ENCODE measurements at places on chromosomes 12 and 14.

DNA sequence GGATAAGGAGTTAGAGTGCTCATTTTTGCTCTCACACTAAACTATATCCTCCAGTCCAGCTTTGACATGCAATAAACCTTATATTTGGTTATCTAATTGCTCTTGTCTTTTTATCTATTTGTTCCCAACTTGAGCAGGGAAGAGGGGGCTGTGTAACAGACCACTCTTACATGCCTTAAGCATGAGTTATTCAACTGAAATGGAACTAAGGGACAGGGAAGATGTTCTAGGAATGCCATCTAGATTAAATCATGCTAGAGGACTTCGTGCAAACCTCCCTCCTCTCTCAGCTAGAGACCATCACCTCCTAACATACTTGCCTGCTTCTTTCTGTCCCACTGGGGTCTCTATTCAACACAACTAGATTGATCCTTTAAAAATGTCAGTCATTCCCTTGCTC lies 20.6 kb downstream of the SPX start:
- DNase-seq, result no peak

DNA sequence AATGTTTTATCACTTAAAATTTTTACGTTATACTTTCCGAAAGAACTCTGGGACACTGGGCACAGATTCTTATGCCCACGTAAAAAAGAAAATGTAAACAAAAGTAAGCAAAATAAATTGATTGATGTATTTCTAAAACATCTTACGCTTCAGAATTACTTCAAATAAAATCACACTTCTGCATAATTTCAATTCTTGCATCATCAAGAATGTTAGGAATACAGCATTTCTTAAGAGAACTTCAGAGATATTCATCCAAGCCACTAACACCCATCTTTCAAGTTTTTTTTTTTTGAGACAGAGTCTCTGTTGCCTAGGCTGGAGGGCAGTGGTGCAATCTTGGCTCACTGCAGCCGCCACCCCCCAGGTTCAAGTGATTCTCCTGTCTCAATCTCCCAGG lies 180.6 kb downstream of the MED13L start:
- no peak for DNase-seq

DNA sequence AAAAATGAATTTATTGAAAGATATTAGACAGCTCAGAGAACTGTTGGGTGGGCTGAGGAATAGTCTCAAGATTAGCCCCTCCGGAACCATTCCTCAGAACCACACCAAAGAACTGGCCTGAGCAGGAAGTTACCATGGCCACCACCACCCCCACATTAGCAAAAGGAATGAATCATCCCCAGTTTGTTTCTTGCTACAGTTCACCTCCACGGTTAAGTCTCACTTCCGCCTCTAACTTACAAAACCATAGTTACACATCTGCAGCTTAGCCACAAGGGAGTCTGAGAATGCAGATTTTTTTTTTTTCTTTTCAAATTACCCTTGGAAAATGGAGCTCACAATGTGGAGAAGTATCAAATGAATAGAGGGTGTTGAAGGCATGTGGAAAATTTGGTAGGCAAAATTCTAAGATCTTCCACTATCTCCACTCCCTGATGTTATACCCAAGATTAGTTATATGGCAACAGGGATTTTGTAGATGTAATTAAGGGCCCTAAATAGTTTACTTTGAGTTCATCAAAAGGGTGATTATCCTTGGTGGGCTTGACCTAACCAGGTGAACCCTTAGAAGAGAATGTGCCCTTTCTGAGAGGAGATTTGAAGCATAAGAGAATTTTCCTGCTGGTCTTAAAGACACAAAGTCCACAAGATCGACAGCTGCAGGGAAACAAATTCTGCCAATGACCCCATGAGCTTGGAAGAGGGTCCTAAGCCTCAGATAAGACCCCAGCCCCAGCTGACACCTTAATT lies 129.8 kb upstream of the KRR1 start:
- peak; percentile 68 for DNase-seq

- DNase-seq, result no peak
These were observed 9.2 kb downstream of the NKX2-1 start for GRCh38 chr14:36510874-36511273.

- no peak for DNase-seq
These were observed 518.0 kb upstream of the TBX3 start for GRCh38 chr12:115201966-115202365.

DNA sequence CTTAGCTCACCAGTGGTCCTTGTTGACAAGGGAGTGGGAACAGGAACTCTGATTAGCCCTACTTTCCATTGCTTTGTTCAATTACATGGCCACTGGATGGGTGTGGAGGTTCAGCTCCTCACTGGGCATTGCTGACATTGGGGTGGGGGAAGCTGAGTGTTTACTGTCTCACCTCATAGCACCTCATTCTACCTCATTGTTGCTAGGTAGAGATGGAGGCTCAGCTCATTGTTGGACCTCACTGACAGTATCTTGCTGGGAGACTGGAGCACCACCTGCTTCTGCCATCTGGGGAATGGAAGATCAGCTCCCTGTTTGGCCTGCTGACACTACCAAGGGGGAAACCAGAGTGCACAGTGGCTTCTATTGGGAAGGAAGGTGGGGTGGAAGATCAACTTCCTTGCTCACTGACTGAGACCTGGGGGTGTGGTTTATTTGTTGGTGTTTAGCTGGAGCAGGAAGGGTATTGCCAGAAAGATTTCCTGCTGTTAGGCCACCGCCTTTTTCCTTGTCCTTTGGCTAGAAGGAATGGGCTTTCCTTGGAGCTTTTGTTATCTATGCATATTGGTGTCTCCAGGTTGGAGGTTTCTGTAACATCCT lies 1.3 kb upstream of the OR4E2 start:
- DNase-seq, result no peak

- DNase-seq, result no peak
These were observed 17.6 kb upstream of the TRAF3 start for GRCh38 chr14:102759456-102760187.

- DNase-seq, result no peak
These were observed 205.1 kb upstream of the TBX3 start for GRCh38 chr12:114888928-114889584.

GRCh38 chr14:65156568-65157366 lies 54.5 kb upstream of the MAX start:
- peak; percentile 78 for DNase-seq

GRCh38 chr12:113413488-113413939 lies 8.7 kb upstream of the SDSL start:
- peak; percentile 84 for DNase-seq

GRCh38 chr12:82407481-82407880 lies 49.2 kb downstream of the METTL25 start:
- no peak for DNase-seq

DNA sequence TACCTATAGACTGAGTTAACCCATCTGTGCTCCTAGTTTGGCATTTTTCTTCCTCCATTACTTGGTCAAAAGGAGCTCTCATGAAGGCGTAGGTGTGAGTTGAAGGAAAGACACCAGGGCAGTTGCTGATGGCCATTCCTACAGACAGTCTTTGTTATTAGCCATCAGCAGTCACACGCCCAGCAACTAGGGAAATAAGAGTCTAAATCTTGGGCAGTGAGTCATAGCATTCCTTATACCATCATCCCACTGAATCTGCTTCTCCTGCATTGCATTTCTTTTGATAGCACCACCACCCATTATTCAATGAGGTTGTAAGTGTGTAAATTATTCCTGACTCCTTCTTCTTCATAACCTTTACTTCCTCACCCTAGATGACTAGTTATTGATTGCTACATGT lies 150.9 kb upstream of the IGF1 start:
- DNase-seq, result no peak

DNA sequence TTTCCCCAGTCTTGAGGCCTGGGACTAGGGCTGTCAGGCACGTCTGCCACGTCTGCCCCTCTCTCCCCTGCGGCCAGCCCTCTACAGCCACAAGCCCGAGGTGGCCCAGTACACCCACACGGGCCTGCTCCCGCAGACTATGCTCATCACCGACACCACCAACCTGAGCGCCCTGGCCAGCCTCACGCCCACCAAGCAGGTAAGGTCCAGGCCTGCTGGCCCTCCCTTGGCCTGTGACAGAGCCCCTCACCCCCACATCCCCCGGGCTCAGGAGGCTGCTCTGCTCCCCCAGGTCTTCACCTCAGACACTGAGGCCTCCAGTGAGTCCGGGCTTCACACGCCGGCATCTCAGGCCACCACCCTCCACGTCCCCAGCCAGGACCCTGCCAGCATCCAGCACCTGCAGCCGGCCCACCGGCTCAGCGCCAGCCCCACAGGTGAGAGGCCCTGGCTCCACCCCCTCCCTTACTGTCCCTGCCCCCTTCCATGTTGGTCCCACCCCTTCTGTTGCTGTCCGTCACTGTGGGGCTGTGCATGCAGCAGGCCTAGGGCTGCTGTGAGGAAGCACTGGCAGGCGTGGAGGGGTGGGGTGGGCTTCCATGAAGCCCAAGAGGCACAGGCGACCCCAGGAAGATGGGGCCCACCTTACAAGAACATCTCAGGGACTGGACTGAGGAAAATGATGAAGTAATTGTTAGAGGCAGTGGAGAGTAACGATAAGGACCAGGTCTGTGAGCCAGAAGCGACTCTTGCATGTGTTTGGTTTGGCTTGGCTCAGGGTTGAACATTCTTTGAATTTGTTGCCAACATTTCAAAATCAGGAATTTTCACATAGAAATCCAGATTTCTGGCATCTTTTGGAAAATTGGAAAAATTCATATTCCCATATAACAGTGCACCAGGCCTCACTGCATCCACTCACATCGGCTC lies 16.8 kb downstream of the C12orf43 start:
- DNase-seq, result no peak

DNA sequence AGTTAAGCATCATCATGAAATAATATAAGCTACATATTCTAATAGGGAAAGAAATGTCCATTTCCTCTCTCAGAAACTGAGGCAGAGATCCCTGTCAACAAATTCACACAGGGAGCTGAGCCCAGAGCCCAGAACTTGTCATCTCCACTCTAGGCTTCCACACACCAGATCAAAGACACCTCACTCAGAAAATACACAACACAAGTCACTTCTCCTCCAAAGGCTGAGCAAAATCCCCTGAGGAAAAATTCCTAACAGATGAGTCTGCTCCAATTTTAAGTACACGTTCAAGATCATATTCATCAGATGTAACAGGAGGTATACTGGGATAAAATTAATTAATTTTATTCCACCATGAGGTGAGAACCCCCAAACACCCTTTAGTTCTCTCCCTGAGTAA lies 227.3 kb downstream of the DPF3 start:
- DNase-seq, result no peak

GRCh38 chr14:75711105-75711795 lies 50.2 kb downstream of the TTLL5 start:
- peak; percentile 41 for DNase-seq

- DNase-seq, result no peak
These were observed 208.4 kb downstream of the PAWR start for GRCh38 chr12:79482323-79482722.

- no peak for DNase-seq
These were observed 135.9 kb downstream of the GPR65 start for GRCh38 chr14:88140874-88141273.

DNA sequence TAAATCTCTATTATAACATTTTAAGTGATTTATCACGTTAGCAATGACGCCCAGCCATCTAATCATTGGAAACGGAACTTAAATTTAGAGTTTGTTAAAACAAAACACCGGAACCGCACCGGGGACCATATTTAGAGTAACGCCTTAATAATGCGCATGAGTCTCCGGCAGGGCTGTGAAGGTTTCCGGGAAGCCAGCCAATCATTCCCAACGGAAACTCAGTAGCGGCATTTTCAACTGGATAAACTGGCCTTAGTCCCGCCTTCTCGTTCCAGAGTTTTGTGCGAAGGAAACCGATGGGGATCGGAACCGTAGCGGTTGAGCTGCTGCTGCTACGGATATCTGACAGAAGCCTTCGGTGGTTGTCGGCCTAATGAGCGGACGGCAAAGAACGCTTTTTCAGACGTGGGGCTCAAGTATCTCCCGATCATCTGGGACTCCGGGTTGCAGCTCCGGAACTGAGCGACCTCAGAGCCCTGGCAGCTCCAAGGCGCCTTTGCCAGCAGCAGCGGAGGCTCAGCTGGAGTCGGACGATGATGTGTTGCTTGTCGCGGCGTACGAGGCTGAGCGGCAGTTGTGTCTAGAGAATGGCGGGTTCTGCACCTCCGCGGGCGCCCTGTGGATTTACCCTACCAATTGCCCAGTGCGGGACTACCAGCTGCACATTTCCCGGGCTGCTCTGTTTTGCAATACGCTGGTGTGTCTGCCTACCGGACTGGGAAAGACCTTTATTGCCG lies at the start of gene FANCM:
FANCM (plus strand) TSS at position 272 of the 737 bp plus-strand sequence; CDS start at position 374, 102 bp downstream.
- DNase-seq, result peak; percentile 98

DNA sequence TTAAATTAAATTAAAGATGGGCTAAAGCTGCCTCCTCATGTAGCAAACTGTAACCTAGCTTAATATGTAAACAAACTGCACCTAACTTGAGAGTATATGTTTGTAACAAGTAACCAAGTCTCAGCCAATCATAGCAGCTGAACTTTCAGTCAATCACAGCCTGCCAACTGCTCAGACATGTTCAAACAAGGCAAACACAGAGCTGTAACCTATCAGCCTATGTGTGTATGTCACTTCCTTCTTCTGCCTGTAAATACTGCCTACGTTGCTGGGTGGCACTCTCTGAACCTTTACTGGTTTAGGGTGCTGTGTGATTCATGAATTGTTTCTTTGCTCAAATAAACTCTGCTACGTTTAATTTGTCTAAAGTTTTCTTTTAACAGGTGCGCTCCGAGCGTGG lies 2.9 kb downstream of the SERPINA6 start:
- DNase-seq, result no peak

DNA sequence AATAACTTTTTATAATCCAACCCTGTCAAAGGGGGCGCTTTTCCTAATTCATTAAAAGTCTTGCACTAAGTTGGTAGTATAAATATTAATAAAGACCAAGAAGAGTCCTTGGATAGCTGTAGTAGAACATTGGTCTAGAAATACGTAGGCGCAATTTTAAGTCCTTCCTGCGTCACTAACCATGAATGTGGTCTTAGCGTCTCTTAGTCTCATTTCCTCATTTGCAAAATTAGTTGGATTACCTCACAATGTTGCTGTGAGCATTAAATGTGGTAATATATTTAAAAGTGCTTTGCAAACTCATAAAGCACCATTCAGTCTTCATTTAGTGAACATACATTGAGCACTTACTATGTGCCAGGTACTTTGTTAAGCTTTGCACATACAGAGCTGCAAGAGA lies 149.7 kb downstream of the AEBP2 start:
- DNase-seq, result peak; percentile 35

DNA sequence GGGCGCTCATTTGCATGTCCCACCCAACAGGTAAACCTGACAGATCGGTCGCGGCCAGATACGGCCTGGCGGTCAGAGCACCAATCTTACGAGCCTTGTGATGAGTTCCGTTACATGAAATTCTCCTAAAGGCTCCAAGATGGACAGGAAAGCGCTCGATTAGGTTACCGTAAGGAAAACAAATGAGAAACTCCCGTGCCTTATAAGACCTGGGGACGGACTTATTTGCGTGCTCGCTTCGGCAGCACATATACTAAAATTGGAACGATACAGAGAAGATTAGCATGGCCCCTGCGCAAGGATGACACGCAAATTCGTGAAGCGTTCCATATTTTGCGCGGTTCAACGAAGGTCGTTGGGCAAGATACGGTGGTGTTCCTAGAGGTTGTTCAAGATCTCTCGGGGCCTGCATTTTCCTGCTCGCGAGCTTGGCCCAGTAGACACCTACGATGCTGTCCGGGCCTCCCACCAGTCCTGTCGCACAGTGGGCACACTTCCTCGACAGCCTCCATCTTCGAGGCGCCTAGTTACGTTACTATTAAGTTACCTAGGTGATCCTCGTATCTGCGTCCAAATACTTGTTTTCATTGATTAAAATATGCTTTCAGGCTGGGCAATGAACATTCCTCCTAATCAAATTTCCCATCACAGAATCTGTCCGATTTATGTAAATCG lies at the start of gene RNU6-7:
RNU6-7 (plus strand) TSS at position 230 of the 675 bp plus-strand sequence.
- DNase-seq, result no peak
